ENCODE measurements at places on chromosomes 2 and 18. TPM values are rescaled to one million over a fixed set of nuclear protein-coding genes. Genes with fewer than 3 reads are reported as not detected.

DNA sequence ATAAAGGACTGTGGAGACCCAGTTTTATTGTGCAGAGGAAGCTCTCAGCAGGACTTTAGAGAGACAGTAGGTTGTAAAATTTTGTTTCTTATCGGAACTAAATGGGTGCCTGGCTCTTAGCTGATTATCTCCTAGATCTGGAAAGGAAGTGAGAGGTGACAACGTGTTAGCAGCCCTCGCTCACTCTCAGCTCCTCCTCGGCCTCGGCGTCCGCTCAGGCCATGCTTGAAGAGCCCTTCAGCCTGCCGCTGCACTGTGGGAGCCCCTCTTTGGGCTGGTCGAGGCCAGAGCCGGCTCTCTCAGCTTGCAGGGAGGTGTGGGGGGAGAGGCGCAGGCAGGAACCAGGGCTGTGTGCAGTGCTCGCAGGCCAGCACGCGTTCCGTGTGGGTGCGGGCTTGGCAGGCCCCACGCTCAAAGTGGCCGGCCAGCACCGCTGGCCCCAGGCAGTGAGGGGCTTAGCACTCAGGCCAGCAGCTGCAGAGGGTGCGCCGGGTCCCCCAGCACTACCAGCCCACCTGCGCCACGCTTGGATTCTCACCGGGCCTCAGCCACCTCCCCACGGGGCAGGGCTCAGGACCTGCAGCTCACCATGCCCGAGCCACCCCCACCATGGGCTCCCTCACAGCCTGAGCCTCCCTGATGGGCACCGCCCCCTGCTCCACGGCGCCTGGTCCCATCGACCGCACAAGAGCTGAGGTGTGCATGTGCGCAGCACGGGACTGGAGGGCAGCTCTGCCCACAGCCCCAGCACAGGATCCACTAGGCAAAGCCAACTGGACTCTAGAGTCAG lies 4.6 kb upstream of the MFF start:
- no peak for DNase-seq
- no peak overlapping the region for H3K4me3 ChIP-seq
- no peak overlapping the region for H3K27ac ChIP-seq
- H3K36me3 ChIP-seq = peaks cover 9% of the 10 kb centered on the region

DNA sequence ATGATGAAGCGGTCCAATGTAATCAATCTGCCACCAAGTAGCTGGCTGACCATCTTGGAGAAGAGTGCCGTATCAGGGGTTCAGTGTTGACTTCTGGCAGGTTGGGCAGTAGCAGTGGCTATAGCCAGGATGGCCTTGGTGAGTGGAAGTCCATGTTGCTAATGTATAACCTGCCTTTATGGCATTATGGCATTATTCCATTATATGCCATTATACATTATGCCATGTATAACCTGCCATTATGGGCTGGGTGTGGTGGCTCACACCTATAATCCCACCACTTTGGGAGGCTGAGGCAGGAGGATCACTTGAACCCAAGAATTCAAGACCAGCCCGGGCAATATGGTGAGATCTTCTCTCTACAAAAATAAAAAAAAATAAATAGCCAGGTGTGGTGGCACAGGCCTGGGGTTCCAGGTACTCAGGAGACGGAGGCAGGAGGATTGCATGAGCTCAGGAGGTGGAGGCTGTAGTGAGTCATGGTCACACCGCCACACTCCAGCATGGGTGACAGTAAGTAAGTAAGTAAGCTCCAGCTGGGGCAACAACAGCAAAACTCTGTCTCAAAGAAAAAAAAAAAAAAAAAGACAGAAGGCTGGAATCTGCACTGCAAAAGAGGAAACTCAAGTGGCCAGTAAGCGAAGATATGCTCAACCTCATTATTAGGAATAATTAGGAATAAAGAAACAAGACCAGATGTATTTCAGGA lies 24.4 kb upstream of the EMILIN2 start:
- H3K27ac ChIP-seq = no peak overlapping the region
- H3K4me1 ChIP-seq = no peaks in the 10 kb centered on the region
- no peaks in the 10 kb centered on the region for H3K27me3 ChIP-seq
- H3K4me3 ChIP-seq = no peak overlapping the region
- H3K36me3 ChIP-seq = no peaks in the 10 kb centered on the region

GRCh38 chr18:51621113-51621863 lies 423.8 kb upstream of the MEX3C start:
- H3K27me3 ChIP-seq = peaks cover 22% of the 10 kb centered on the region
- DNase-seq = peak; percentile 48
- H3K4me1 ChIP-seq = no peaks in the 10 kb centered on the region
- no peaks in the 10 kb centered on the region for H3K36me3 ChIP-seq
- no peak overlapping the region for H3K27ac ChIP-seq

- no peak overlapping the region for H3K27ac ChIP-seq
- H3K27me3 ChIP-seq = no peaks in the 10 kb centered on the region
- no peaks in the 10 kb centered on the region for H3K36me3 ChIP-seq
- no peak for DNase-seq
- no peaks in the 10 kb centered on the region for H3K4me1 ChIP-seq
Observed at GRCh38 chr2:101596333-101596732, 101.2 kb upstream of the MAP4K4 start.

DNA sequence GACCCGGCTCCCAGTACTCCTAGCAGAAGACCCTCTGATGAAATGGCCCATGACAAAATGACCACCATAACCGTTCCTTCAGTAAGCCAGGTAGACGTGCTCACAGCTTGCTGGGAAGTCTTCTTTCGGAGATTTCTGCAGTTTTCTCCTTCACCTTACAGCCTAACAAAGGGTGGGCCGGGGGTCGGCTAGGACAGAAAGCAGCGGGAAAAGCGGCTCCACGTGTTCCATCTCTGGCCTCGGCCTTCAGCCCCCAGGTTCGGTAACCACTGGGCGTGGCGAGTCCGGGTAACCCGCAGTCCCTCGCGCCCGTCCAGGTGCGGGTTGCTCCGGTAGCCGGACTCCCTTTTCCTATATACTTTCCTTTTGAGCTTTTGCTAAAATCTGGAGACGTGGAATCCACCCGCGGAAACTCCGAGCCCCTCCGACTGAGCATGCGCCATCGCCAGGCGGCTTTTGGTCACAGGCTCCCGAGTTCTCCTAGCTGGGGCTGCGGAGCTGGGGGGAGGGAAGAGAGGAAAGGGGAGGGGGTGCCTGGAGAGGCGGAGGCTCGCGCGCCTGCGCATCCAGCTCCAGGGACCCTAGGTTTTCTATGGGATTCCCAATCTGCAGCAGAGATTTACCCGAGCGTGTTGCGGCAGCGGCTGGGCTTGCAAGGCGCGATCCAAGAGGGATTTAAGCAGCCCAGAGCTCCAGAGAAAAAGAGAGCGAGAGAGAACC lies at the start of gene VSNL1:
Gene VSNL1 (plus strand): TSS at position 604 of the 720 bp plus-strand sequence. CDS start 51,379 bp downstream, outside the sequence.
- no peak within 1 kb of the TSS for H3K27ac ChIP-seq
- H3K36me3 ChIP-seq = peaks cover 5% of the 10 kb centered on the region
- peaks cover 9% of the 10 kb centered on the region for H3K4me1 ChIP-seq
- peak within 1 kb of the TSS; percentile 32 for H3K4me3 ChIP-seq
- H3K27me3 ChIP-seq = peaks cover 75% of the 10 kb centered on the region

DNA sequence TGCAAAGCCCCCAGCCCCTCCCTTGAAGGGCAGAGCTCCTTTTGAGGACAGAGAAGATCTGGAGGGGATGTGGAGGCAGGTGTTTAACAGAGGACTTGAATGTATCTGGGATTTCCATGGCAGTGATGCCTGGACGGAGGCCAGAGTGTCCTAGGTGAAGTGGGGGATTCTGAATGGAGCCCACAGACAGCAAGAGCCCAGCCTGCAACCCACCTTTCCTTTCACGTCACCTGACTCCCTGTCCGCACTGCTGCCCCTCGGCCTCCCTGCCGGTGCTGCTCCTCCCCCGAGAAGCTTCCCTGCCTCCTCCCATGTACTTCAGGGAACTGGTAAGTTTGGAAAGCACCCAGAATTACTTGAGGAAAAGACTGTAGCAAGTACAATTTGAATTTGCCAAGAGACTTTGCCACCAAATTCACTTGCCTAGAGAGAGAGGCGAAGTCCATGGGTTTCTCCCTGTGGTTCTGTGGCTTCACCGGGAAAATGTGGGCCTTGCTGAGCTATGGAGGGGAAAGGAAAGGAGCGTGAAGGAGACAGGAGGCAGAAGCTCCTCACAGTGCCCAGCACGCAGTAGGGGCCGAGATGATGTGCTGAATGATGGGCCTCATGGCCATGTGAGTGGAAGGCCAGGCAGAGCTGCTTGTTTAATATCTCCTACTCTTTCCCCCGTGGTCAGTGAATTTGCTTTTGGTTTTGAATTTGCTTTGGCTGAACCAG lies 13.9 kb upstream of the ASPRV1 start:
- no peaks in the 10 kb centered on the region for H3K27me3 ChIP-seq
- H3K27ac ChIP-seq = no peak overlapping the region
- no peaks in the 10 kb centered on the region for H3K36me3 ChIP-seq
- H3K4me1 ChIP-seq = peaks cover 12% of the 10 kb centered on the region
- no peak for DNase-seq
- no peak overlapping the region for H3K4me3 ChIP-seq

DNA sequence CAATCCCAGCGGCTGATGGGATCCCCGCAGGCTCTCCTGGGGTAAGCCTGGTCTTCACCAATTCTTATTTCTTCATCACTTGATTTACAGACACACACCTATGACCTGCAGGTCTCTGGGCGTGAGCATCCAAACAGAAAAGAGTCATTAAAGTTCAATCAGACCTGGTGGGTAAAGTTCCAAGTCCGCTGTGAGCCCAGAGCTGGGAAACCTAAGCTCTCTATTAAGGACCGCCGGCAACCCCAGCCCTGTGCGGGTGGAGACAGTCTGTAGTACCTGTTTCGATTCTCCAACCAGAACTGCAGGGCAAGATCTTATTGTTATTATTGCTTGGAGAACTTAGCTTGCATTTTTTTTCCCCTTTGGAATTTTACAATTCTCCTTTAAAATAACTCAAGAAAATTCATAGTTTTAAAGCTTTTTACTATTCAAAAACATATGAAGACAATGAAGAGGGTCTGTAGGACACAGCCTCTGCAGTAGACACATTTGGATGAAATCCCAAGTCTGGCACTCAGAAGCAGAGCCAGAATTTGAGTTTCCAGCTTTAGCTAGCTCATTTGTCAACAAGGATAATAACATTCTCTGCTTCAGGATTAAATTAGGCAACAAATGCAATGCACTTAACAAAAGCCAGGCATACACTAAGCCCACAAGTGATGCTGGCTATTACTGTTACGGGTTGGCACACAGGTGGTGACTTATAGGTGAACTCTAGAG lies 376.4 kb downstream of the INSIG2 start:
- no peak overlapping the region for H3K27ac ChIP-seq
- DNase-seq = no peak
- H3K27me3 ChIP-seq = peaks cover 6% of the 10 kb centered on the region
- H3K4me1 ChIP-seq = no peaks in the 10 kb centered on the region

GRCh38 chr2:62589691-62590356 lies 83.8 kb upstream of the TMEM17 start:
- H3K4me1 ChIP-seq = no peaks in the 10 kb centered on the region
- no peak overlapping the region for H3K4me3 ChIP-seq
- peaks cover 1% of the 10 kb centered on the region for H3K36me3 ChIP-seq
- peaks cover 7% of the 10 kb centered on the region for H3K27me3 ChIP-seq
- no peak overlapping the region for H3K27ac ChIP-seq
- no peak for DNase-seq

GRCh38 chr2:217793566-217794132 lies 209.1 kb downstream of the TNS1 start:
- peaks cover 11% of the 10 kb centered on the region for H3K4me1 ChIP-seq
- no peak overlapping the region for H3K27ac ChIP-seq
- no peak for DNase-seq
- no peaks in the 10 kb centered on the region for H3K36me3 ChIP-seq

DNA sequence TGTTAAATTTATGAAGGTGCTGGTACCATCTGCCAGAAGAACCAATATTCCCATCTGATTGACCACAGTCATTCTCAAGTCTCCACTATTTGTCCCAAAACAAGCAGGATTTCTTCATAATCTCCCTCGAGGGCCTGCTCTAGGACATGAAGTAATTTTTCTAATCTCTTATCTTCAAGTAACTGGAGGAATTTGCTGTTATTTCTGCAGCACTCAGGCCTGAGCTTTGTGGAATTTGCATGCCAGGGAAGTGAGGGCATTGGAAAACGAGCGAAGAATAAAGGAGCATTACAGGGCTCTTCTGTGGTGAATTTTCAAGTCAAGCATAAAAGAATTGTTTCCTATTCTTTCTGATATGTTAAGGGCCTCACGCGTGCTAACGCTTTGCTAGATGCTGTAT lies 161.2 kb upstream of the EPAS1 start:
- H3K4me1 ChIP-seq = no peaks in the 10 kb centered on the region
- no peak for DNase-seq
- H3K4me3 ChIP-seq = no peak overlapping the region
- no peaks in the 10 kb centered on the region for H3K27me3 ChIP-seq

- no peak overlapping the region for H3K4me3 ChIP-seq
- no peaks in the 10 kb centered on the region for H3K4me1 ChIP-seq
- DNase-seq = no peak
- no peak overlapping the region for H3K27ac ChIP-seq
- H3K36me3 ChIP-seq = no peaks in the 10 kb centered on the region
- H3K27me3 ChIP-seq = peaks cover 13% of the 10 kb centered on the region
Observed at GRCh38 chr18:10953672-10954071, 195.7 kb downstream of the PIEZO2 start.

- no peak for DNase-seq
- H3K36me3 ChIP-seq = peaks cover 2% of the 10 kb centered on the region
- no peak overlapping the region for H3K27ac ChIP-seq
- H3K4me3 ChIP-seq = peak overlapping the region; percentile 12
- peaks cover 68% of the 10 kb centered on the region for H3K4me1 ChIP-seq
- no peaks in the 10 kb centered on the region for H3K27me3 ChIP-seq
Observed at GRCh38 chr2:207227062-207227748, 61.5 kb upstream of the KLF7 start.

DNA sequence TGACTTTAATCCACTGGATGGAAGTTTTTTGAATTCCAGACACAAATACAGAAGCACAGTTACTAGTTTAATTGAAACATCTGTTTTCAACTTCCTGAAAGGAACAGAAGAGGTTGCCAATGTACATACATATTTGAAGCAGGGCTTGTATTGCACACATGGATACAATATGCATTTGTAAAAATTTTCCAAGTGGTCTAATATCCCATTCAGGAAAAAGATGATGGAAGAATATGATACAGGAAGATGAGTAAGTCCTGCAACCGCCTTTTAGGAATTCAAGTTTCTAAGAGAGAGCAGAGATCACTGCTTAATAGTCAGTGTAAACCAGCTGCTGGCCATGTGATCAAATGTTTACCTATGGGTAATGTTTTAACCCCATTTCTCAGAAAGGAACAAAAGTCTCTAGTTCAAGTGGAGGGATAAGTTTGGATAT lies 265.4 kb downstream of the TRIB2 start:
- H3K4me1 ChIP-seq = peaks cover under 1% of the 10 kb centered on the region
- H3K36me3 ChIP-seq = no peaks in the 10 kb centered on the region
- DNase-seq = no peak
- H3K27ac ChIP-seq = no peak overlapping the region
- H3K4me3 ChIP-seq = no peak overlapping the region

- no peak overlapping the region for H3K4me3 ChIP-seq
- no peaks in the 10 kb centered on the region for H3K4me1 ChIP-seq
- no peak overlapping the region for H3K27ac ChIP-seq
- DNase-seq = no peak
- H3K36me3 ChIP-seq = peaks cover 48% of the 10 kb centered on the region
Observed at GRCh38 chr2:183162362-183162761, 38.1 kb downstream of the NUP35 start.

TAF4B gene
- total RNA-seq = 32.4 TPM

CYS1 gene
- 0.46 TPM for total RNA-seq

SPATA3 gene
- 2.3 TPM for total RNA-seq

DSG2 gene
- 3.1 TPM for total RNA-seq

MALL gene
- total RNA-seq = 0.17 TPM

SLC4A3 gene
- not detected for total RNA-seq

KIAA2012 gene
- total RNA-seq = not detected

LAPTM4A gene
- 33.3 TPM for total RNA-seq

ANKRD62 gene
- not detected for total RNA-seq

Data from activated T-cell treated with anti-CD3 and anti-CD28 coated beads, Interleukin-2, amount 50 U/mL, for 72 hours (primary cell).